EH (cell line): ENCODE measurements at places on chromosomes 3 and 15.

DNA sequence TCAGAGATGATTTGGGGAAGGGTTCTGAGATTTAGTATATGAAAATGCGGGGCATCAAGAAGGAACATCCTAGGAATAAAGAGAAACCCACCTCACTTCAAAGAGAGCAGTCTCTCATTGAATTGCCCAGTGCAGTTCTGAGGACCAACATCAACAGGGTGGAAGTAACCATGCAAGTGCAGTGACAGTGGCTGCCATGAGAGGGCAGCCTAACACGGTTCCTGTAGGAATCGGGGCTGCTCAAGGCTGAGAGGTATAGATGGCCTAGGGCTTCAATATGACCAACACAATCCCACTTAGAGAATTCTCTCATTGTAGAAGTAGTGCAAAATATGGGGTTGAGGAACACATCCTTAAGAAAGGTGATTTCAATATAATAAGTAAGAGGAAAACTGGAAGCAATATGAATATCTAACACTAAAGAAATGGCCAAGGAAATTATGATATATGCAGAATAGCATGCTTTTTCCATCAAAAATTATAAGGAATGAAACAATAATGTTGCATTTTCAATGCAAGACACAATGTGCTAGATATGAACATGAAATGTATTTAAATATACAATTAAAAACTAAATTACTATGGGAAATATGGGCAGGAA, 51.1 kb upstream of the ARRDC4 start:
- peak; percentile 75 for DNase-seq

DNA sequence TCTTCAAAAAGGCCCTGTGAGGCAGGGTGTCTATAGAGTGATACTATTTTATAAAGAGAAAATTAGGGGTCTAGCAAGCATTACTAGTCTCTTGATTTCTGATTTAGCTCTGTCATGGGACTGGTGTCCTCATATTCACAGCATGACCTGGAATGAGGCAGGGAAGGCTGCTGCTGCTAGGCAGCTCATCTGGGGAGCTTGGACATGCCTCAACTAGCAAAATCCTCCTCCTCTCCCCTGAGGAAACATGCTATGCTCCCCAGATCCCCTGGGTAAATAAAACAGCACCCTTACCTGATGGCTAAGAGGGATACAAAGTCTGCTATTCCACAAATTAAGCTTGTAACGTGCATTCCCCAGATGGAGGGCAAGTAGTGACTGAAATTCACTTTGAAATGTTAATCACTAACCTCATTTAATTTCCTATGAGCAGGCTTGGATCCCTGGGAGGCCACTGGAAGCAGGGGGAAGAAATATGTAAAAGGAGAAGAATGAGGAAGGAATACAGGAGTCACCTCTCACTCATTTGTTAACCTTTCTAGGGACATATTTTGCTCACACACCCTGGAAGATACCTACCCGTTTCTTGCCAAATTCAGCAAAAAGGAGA, 709.4 kb downstream of the SQOR start:
- no peak for DNase-seq

DNA sequence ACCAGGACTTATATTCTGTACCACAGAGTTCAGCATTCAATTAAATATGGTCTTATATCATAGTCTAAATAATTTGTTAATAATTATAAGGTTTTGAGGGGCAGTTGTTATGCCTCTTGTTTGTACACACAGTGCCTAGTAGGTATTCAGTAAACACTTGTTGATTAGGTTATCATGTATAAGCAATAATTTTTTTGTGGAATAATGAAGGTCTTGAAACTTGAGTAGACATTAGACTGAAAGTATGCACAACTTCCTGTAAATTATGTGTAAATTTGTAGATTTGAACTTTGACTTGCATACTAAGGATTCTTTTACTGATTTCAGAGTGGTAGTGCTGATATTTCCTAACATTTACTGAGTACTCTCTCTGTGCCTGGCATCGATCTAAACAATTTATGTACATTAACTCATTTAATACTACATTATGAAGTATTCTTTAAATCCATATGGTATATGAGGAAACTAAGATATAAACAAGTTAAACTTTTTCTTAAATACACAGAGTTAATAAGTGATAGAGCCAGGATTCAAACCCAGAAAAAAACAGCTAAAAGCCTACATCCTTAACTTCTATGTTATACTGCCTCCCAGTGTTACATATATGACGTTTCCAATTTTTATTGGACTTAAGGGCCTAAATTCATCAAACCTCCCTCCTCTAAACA, 65.1 kb downstream of the GLCE start:
- peak; percentile 54 for DNase-seq

DNA sequence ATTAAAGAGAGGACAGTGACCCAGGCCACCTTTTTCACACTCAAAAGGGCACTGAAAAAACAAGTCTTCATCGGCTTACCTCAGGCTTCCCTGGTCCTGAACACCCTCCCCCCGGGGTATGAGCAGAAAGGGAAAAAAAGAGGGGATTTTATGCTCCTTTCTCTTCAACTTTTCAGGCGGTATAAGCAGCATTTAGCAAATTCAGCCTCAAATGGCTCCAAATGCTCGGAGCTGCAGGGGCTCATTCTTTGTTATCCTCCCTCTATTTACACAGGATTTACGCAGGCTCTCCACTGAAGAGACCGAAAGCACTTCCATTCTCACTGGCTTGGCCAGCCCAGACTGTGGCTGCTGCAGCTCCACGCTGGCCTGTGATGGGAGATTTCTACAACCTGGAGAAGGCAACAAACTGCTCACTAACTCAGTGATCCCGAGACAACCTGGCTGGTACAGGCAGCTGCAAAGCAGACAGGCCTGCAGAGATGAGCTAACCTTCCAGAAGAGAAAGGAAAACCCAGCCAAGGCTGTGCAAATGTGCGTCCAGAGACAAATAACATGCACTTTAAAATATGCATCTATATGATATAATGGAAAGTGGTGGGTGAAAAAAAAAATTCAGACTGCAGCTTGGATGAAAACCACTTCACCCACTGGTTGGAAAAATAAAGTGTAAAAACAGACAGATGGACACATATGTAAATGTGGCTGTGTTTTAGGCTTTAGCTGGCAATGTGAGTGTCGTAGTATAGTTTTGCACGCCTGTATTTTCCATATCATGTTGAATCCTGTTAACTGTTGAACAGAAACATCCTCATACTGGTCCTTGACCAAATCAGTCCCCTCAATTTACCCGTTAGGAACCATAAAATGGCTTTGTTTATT, 54.2 kb downstream of the MEIS2 start:
- DNase-seq = no peak
